ENCODE measurements at places on chromosomes 3 and 15. TPM values are rescaled to one million over a fixed set of nuclear protein-coding genes. Genes with fewer than 3 reads are reported as not detected.

GRCh38 chr3:60989626-60990441 is 261.4 kb downstream of the FHIT start:
- no peaks in the 10 kb centered on the region for H3K4me1 ChIP-seq
- H3K4me3 ChIP-seq, result no peak overlapping the region
- H3K27ac ChIP-seq, result no peak overlapping the region
- no peaks in the 10 kb centered on the region for H3K27me3 ChIP-seq
- no peaks in the 10 kb centered on the region for H3K36me3 ChIP-seq

DNA sequence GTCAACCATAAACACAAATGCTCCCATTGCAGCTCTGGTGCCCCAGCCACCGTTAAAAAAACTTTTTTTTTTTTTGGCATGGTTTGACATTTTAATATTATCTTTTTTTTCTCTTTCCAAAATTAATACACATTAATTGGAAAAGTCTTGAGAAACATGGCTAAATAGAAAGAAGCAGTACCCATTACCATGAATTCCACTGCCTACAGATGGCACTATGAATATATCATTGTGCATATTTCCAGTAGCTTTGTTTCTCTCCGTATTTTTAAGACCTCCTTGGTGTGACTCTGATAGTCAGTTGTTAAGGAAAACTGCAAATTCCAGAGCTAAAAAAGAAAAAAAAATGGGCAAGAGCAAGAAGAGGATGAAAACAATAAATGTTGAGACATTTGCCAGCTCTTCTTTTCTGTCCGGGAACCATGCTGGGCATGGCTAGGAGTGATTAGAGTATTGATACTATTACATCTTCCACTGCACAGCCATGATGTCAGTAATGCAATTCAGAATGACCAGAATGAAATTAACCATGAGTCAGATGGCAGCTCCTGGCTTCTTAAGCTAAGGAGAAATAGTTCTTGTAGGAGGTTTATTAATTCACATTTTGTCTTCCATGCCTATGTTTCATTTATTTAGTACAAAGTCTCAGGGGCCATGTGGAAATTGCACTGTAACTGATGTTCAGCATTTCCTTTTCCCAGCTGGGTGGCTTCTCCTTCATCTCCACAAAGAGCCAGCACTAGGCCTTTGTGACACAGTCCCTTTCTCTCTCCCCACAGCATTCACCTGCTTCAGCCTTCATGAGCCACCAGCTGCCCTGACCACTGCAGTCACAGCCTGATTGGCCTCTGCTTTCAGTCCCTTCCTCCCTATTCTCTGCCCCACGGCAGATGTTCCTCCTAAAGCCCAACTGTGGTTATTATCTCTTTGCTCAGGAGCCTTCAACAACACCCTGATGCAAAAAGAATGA is 31.8 kb downstream of the SLC7A14 start:
- H3K27me3 ChIP-seq, result peaks cover 29% of the 10 kb centered on the region
- no peak for DNase-seq
- H3K36me3 ChIP-seq, result no peaks in the 10 kb centered on the region
- no peak overlapping the region for H3K27ac ChIP-seq

DNA sequence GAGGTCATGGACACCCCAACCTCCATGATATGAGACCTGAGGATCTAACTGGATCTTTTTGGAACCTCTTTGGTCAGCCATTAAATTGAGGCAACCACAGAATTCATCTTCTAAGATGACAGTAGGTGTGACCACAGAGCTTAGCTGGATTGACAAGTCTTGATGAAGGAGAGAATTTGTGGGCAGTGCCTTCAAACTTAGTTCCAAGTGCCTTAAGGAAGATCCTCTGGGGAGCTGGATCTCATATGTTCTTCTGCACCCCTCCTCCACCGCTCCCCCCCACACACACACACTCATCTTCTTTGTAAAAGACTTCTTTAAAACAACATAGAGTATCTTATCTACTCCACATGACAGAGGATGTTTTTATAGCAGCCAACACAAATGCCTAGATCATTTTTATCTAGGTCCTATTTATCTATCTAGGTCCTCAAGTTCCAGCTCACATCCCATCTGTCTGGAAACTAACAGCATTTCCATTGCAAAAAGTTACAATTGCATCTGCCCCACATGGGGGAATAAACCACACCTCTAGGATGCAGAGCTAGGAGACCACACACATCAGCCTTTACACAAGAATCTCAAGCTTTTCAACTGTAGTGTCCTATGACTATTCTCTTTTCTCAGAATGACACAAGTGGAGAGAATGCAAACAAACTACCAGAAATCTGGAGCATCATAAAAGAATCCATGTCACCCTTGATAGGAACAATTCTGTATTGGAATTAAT is 37.4 kb downstream of the WWTR1 start:
- H3K4me3 ChIP-seq, result no peak overlapping the region
- H3K27me3 ChIP-seq, result peaks cover 16% of the 10 kb centered on the region
- H3K36me3 ChIP-seq, result no peaks in the 10 kb centered on the region

- no peak for DNase-seq
- peaks cover 15% of the 10 kb centered on the region for H3K27me3 ChIP-seq
- no peaks in the 10 kb centered on the region for H3K36me3 ChIP-seq
- no peaks in the 10 kb centered on the region for H3K4me1 ChIP-seq
- no peak overlapping the region for H3K27ac ChIP-seq
- no peak overlapping the region for H3K4me3 ChIP-seq
Measured at GRCh38 chr3:126927401-126927750, 55.5 kb upstream of the PLXNA1 start.

The LEKR1 gene
- 2.9 TPM for total RNA-seq

All from activated B cell treated with CpG ODN at 0.5 μM for 24 hours (primary cell).